ENCODE measurements at places on chromosomes 16 and 17.

GRCh38 chr16:12763517-12763916 is 40.2 kb downstream of the CPPED1 start:
- DNase-seq: no peak

GRCh38 chr17:19368229-19368628 is 5.7 kb upstream of the B9D1 start:
- DNase-seq: peak; percentile 32

GRCh38 chr17:56171186-56171959 is 18.1 kb downstream of the ANKFN1 start:
- DNase-seq: no peak

- no peak for DNase-seq
Observed at GRCh38 chr17:76697702-76698465, 12.9 kb downstream of the MXRA7 start.

DNA sequence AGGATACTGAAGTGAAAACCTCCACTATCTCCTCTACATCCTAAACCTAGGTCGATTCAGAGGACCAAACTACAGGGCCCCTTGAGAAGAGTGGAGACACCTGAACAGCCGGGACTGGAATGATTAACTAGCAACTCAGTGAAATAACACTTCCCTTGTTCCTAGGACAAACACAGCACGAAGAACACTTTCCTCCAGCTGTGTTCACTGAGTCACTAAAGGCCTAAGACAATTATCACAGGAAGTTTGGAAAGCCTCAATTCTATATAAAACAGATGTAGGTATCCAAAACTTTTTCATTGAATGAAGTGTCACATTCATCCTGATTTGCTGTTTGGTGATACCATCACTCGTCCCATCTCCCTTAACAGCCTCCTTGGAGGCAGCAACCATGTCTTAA is 15.5 kb upstream of the CUEDC1 start:
- no peak for DNase-seq

DNA sequence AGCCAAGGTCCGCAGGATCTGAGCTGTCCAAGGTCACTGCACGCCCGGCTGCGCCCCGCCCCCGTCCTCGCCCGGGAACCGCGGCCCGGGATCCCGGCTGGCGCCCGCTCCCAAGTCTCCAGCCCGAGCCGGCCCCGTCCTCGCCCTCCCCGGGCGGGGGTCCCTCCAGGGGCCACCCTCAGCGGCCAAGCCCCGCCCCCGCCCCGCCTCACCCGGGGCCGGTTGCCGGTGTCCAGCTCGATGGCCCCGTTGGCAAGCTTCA is 216 bp downstream of the VPS9D1 start:
- peak; percentile 12 for DNase-seq

- DNase-seq: no peak
Observed at GRCh38 chr16:13348416-13348815, 447.0 kb downstream of the SHISA9 start.

- DNase-seq: no peak
Observed at GRCh38 chr16:12215277-12216105, 239.0 kb downstream of the SNX29 start.

DNA sequence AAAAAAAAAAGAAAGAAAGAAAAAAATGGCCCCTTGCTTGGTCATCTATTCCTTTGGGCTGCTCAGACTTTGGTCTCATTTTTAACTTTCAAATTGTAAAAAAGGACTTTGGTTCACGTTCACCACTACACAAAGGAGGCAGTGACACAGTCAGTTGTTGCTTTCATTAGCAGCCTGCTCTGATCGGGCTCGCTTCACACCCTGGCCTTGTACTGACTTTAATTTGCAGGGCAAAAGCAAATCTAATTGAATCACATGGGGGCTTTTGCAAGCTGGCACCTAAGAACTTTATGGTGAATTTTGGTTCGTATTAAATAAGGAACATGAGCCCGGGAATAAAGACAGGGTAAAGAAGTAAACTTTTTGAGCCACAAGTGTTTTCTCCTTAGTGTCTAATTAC is 103.6 kb upstream of the CDH11 start:
- DNase-seq: no peak
